NCI-H82 (cell line): ENCODE measurements at places on chromosomes 2 and 18.

DNA sequence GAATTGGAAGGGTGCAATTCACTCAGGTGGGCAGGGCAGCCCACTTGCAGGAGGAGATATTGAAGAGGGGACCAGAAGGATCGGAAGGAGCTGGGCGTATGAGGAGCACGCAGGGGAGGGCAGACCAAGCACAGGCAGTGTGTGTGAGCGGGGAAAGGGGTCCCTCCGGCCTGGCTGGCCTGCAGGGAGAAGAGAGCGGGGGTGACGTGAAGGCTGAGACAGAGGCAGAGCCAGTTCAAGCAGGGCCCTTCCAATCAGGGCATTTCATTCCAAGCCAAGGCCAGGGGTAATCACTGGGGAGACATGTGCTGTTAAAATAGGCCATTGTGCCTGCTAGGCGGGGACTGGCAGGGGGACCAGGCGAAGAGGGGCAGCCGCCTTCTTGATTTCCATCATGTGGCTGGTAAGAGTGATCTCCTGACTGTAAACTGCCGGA, 62.2 kb downstream of the ACKR3 start:
- DNase-seq: no peak

- no peak for DNase-seq
Measured at GRCh38 chr18:45456090-45457021, 158.9 kb upstream of the SLC14A2 start.

DNA sequence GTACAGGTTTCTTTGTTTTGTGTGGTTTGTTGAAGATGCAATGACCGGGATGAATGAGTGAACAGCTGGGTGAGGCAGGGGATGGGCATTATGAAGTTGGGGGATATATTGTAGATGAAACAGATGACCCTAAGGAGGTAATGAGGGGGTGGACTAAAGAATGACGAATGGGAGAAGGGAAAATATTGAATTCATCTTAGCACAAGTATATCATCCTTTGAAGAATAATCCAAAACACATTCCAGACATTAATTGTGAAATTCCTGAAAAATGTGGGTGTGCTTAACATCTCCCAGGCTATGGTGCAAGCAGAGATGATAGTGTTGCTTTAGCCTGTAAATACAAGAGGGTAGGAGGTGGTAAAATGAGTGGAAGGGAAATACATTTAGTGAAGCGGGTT, 5.8 kb downstream of the CRIM1 start:
- DNase-seq: no peak

- DNase-seq: no peak
Measured at GRCh38 chr18:77096936-77097886, 35.4 kb downstream of the MBP start.

DNA sequence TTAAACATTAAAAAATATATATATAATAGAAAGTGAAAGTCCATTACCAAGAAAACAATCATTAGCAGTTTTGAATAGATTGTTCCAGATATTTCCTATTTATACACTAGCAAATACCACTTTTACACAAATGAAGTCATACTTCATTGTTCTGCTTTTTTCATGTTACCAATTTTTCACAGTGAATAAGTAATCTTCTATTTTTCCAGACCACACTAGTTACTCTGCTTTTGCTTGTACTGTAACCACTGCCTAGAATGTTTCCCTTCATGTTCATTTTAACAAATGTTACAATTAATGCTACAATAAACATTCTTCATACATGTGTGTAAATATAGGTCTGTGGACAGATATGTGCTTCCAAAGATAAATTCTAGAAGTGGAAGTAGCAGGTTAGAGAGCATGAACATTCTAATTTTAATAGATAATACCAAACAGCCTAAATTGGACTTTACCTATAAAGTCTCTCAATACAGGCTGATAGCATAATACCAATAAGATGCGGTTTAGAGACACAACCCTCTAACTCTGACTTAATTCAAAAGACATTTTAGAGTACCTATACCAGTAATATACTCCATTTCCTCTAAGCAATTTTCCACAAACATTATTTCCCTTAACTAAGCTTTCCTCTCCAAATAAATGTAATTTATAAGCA, 17.0 kb downstream of the ITSN2 start:
- no peak for DNase-seq

DNA sequence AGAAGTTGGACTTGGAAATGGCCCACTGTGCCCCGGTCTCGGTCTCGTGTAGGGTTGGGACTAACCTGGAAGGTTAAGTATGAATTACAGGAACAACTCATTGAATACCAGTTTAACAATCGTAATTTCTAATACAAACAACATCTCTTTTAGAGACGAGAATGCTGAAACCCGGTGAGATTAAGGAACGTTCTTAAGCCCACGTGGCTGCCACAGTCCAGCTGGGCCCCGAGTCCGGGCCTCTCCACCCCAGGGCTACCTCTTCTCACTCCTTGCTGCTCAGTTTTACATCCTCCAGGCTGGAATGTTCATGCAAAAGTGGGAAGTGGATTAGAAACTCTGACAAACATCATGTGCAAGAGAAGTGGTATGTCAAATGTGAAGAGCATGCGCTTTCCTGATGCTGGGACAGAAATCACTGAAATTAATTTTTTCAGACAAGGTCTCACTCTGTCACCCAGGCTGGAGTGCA, 29.4 kb downstream of the NGEF start:
- no peak for DNase-seq

DNA sequence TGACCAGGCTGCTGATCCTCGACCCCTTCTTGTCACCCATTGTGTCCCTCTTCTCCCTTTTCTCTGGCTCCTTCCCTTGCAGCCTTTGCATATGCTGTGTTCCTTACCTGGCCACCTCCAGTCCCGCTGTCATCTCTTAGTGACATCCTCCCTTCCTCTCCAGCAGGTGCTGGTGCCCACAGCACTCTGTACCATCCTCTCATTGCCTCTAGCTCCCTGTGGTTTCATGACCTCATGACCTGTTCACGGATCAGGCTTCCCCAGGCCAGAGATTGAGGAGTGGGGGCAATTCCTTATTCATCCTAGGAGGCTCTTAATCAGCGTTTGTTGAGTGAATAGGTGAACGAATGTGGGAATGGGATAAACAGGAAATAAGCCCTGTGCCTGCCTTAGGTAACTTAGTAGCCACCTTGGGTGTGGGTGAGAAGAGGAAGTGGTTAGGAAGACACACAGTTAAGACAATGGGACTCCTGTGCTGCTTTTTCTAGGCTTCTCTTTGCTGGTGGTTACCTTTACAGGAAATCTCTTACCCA, 35.5 kb downstream of the ITGA6 start:
- DNase-seq: no peak

GRCh38 chr2:173118395-173118794, 42.7 kb downstream of the MAP3K20 start:
- no peak for DNase-seq

- DNase-seq: no peak
Measured at GRCh38 chr18:11324510-11324909, 175.1 kb upstream of the PIEZO2 start.

GRCh38 chr2:203394519-203395227, 66.5 kb downstream of the ABI2 start:
- peak; percentile 4 for DNase-seq

GRCh38 chr18:47036927-47037578, 1.6 kb upstream of the ELOA2 start:
- no peak for DNase-seq

DNA sequence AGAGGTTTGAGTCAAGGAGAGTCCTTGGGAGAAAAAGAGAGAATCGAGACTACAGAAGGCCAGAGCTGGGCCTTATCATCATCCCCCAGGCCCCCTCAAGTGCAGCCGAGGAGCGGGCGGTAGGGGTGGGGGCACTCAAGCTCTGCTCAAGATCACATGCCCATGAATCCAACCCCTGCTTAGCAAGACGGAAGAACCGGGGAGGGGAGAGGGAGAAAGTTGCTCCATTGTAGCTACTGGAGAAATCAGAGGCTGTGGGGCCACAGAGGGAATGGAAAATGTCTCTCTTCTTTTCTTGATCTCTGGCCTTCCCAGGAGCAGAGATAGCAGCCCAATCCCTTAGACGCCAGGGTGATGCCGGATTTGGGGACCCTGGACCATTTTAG, 14.6 kb downstream of the SLC4A3 start:
- DNase-seq: no peak
